NCI-H2029 (cell line): ENCODE measurements at places on chromosomes 6 and 20.
A peak's percentile ranks its signal among the peaks of the same experiment; 100 is the strongest.

GRCh38 chr6:3789018-3789895, 37.7 kb upstream of the PXDC1 start:
- DNase-seq, result no peak

GRCh38 chr6:45415788-45416518, 38.2 kb upstream of the SUPT3H start:
- DNase-seq, result no peak

GRCh38 chr20:13995841-13996240, 525 bp downstream of the MACROD2 start:
- peak; percentile 67 for DNase-seq

- DNase-seq, result peak; percentile 78
Observed at GRCh38 chr6:13848522-13849150, 34.3 kb upstream of the MCUR1 start.

DNA sequence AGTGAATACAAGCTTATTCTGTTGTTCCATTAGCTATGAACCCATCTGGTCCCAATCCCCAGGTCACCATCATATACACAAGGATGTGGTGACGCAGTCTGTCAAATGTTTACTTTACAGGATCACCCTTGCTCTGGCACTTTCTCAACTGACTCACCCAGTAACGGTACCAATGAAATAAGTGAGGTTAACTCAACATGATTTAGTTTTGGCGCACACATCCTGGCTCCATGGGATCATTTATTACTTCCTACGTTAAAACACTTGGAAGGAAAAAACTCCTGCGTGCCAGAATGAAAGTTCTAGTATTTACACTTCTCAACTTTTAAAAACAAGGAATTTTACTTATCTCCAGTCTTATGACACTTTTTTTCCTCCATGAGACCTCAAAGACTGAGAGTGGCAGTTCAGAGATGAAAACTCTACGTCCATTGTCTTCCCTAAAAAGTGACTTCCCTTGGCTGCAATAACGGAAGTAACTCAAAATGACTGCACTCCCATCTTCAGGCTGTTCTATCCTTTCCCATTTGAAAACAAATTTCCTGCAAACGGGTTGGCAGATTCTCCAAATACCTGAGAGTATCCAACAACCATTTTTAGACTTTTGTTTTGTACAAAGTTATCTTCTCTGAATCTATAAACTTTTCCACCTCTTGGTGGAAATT, 15.9 kb downstream of the AGPAT4 start:
- no peak for DNase-seq

DNA sequence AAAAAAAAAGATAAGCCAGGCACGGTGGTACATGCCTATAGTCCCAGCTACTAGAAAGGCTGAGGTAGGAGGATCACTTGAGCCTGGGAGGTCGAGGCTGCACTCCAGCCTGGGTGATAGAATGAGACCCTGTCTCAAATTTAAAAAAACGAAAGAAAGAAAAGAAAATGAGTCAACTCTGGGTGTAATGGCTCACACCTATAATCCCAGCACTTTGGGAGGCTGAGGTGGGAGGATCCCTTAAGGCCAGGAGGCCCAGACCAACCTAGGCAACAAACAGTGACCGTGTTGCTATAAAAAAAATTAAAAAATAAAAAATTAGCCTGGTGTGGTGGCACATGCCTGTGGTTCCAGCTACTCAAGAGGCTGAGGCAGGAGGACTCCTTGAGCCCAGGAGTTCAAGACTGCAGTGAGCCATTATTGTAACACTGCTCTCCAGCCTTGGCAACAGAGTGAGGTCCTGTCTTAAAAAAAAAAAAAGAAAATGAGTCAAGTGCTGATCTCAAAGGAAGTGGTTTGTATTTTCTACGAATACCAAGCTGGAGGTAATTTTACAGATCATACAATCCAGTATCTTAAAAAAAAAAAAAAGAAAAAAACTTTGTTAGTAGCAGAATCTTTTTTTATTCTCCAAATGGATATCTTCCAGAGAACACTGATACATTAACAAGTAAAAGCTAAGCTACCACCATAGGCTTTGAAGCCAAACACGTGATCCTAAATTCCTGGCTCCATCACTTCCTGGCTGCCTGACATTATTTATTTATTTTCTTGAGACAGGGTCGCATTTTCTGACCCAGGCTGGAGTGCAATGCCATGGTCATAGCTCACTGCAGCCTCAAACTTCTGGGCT, 5.7 kb downstream of the COMMD7 start:
- no peak for DNase-seq

DNA sequence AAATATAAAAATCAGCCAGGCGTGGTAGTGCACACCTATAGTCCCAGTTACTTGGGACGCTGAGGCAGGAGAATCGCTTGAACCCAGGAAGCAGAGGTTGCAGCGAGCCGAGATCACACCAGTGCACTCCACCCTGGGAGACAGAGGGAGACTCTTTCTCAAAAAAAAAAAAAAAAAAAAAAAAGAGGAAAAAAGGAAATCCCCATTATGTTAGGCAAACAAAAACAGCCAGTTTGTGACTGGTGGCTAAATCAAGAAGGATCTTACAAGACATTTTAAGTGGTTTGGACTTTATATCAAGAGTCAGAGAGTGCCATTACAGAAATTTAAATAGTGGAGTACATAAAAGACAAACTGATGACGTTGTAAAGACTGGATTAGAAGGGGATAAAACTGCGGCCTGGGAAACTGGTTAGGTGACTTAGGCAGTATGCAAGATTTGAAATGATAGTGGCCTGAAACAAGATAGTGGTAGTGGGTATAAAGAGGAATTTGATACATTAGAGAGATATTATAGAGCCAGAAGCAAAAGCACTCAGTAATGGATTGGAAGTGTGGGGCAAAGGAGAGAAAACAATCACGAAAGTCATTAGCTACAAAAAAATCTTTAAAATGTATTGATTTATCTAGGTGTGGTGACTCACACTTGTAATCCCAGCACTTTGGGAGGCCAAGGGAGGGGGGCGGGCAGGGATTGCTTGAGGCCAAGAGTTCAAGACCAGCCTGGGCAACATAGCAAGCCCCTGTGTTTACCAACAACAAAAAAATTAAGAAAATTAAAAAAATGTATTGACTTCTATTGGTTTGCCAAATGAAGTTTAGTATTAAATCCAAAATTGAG, 1.7 kb upstream of the MYO6 start:
- DNase-seq, result no peak

GRCh38 chr20:10423735-10424134, 10.3 kb downstream of the MKKS start:
- DNase-seq, result no peak

- peak; percentile 70 for DNase-seq
Observed at GRCh38 chr6:4287811-4288244, 152.5 kb upstream of the ECI2 start.

- no peak for DNase-seq
Observed at GRCh38 chr6:142292166-142292924, 9.5 kb upstream of the ADGRG6 start.

GRCh38 chr20:35742741-35743523, 872 bp upstream of the RBM39 start:
- peak; percentile 49 for DNase-seq

GRCh38 chr20:46816886-46817638, 77.6 kb upstream of the EYA2 start:
- DNase-seq, result no peak

GRCh38 chr6:23202207-23202606, 632.8 kb downstream of the HDGFL1 start:
- no peak for DNase-seq

- no peak for DNase-seq
Observed at GRCh38 chr6:54929245-54929909, 82.8 kb downstream of the FAM83B start.

DNA sequence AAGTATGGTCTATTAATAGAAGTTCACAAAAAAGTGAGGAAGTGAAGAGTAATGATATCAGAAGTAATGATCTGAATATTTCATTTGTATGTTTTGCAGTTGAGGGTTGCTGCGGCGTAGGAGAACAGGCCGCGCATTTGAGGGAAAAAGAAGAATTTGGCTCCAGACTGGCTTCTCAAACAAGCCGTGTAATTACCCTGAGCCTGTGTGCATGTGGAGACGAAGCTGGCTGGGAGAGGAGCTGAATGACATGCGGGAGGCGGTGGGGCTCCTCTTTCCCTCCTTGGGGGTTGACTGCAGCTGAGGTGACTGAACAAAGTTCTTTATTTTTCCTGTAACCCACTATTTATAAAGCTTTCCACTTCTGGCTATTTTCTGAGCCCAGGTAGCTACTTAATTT, 115.5 kb upstream of the AFDN start:
- DNase-seq, result no peak
